ENCODE measurements at places on chromosomes 7 and 10.

DNA sequence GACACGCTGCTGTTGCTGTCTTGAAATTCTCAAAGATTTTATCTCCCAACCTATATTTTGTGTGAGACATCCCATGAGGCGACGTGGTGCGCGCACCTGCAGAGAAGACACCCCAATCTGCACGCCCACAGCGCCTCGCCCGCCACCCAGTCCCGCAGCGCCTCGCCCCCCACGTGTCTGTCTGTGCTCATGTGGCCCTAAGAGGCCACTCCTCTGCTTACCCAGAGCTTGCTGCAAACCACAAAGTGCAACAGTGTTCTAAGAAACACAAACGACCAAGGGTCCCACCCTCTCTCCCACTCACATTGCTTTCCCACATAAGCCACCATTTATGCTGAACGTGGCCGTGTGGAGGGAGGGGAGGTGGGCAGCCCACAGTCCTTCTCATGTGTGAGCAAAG, 287.2 kb downstream of the PTPRN2 start:
- DNase-seq: no peak

DNA sequence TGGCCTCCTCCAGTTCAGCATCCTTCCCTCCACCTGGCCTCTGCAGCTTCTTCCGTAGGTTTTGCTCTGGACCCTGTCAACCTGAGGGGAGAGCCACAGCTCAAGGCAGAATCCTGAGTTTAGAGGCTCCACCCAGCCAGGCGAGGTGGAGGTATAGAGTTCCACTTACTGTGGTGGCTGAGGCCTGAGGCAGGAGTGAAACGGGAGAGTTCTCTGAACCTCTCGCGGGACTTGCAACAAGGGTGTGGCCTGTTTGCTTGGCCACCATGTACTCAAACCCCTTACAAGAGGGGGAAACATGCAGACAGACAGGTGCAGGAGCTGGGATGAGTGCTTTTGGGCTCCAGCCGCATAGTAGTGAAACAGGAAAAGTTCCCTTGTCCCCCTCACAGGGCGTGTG, 154.0 kb upstream of the C7orf33 start:
- no peak for DNase-seq

- no peak for DNase-seq
Observed at GRCh38 chr10:22752272-22752889, 38.0 kb upstream of the PIP4K2A start.

GRCh38 chr10:103842605-103843004, 12.8 kb downstream of the SH3PXD2A start:
- no peak for DNase-seq

- DNase-seq: no peak
Observed at GRCh38 chr7:156580036-156580435, 60.5 kb upstream of the RNF32 start.

DNA sequence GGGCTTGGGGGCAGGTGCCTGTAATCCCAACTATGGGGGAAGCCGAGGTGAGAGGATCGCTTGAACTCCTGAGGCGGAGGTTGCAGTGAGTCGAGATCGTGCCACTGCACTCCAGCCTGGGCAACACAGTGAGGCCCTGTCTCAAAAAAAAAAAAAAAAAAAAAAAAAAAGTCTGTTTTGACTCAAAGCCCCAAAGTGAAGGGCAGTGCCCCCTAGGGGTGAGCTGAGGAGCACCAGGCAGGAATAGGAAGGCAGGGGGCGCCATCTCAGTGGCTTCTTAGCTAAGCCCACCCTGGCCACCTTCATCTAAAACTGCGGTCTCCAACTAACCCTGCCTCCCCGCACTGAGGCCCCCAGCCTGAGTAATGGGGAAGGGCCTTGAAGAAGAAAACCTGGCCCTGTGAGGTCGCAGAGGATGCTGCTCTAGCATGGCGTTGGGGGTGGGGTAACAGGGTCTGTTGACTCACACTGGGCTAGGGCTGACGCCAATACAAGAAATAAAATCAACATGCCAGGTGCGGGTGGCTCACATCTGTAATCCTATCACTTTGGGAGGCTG, 9.8 kb downstream of the PODXL start:
- DNase-seq: peak; percentile 17

DNA sequence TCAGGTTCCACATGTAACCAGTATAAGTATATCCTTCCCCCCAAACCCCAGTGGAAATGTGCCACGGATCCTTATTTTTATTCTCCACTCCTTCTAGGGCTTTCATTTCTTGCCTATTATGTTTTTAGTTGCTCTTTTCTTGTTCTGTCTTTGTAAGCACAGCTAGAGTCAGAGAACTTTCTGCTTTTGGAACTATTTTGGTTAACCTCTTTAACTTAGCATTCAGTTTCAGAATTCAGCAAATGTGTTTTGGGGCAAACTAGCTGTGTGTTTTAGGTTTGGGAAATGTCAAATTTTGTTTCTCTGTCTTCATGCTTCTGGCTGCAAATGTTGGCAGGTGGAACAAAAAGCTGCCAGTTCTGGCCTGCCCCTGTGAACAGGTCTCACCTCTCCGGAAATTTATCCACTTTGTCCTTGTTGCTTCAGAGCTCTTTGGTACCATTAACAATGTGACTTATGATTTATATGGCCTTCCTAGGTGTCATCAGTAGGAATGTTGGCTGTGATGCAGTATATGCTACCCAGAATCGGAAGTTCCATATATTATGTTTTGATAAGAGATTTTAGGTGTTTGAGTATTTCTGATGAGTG, 156.1 kb downstream of the ADK start:
- DNase-seq: no peak

GRCh38 chr10:14698111-14698828, 76.4 kb downstream of the FAM107B start:
- no peak for DNase-seq

GRCh38 chr7:41890631-41891274, 187.9 kb upstream of the INHBA start:
- no peak for DNase-seq

All from CD4-positive, CD25-positive, alpha-beta regulatory T cell (primary cell).